ENCODE measurements at places on chromosomes 3 and 15.

DNA sequence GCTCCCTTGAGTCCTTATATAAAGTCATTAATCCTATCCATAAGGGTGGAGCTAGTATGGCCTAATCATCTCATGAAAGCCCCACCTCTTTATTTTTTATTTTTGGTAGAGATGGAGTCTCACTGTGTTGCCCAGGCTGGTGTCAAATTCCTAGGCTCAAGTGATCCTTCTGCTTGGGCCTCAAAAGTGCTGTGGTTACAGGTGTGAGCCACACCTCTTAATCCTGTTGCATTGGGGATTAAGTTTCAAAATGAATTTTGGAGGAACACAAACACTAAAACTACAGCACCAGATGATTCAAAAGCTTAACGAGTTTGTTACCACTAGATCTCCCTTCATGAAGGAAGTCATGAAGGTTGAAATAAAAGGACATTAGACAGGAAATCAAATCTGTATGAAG lies 27.7 kb downstream of the RAB7A start:
- DNase-seq, result no peak

- no peak for DNase-seq
These were observed 10.0 kb downstream of the ARMC8 start for GRCh38 chr3:138197058-138197457.

DNA sequence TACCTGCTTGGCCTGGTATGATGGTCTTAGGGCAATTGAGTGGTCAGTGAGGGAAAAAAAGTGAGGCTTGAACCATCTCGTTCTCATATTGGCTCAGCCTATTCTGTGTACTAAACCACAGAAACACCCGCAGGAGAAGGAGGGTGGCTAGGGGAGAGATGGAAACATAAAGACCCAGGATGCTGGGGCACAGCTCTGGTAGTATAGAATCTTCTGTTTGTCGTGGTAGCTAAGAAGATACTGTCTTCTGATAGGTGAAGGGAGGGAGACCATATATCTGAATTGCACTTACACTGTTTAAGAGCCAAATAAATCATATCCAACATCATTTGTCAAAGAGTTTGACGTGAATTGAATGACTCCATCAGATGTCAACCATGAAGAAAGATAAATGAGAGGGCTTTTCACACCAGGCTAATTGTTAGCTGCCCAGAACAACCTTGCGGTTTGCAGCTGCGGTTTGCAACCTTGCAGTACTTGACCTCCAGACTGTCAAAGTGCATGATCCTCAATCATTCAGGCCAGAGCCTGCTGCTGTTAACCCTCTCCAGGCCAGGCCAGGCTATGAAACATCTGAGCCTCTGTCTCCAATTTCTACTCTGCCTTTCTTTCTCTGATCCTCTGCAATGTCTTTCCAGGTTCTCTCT lies 40.9 kb upstream of the PIK3R4 start:
- no peak for DNase-seq

GRCh38 chr3:9935966-9936510 lies 2.4 kb downstream of the CRELD1 start:
- no peak for DNase-seq

- DNase-seq, result no peak
These were observed 44.4 kb downstream of the IL1RAP start for GRCh38 chr3:190558316-190558715.

GRCh38 chr15:41936649-41937567 lies 35.4 kb downstream of the EHD4 start:
- DNase-seq, result no peak

- no peak for DNase-seq
These were observed 43.3 kb downstream of the CAPN3 start for GRCh38 chr15:42402455-42403205.

GRCh38 chr15:95281470-95281869 lies 1049.0 kb upstream of the NR2F2 start:
- no peak for DNase-seq

DNA sequence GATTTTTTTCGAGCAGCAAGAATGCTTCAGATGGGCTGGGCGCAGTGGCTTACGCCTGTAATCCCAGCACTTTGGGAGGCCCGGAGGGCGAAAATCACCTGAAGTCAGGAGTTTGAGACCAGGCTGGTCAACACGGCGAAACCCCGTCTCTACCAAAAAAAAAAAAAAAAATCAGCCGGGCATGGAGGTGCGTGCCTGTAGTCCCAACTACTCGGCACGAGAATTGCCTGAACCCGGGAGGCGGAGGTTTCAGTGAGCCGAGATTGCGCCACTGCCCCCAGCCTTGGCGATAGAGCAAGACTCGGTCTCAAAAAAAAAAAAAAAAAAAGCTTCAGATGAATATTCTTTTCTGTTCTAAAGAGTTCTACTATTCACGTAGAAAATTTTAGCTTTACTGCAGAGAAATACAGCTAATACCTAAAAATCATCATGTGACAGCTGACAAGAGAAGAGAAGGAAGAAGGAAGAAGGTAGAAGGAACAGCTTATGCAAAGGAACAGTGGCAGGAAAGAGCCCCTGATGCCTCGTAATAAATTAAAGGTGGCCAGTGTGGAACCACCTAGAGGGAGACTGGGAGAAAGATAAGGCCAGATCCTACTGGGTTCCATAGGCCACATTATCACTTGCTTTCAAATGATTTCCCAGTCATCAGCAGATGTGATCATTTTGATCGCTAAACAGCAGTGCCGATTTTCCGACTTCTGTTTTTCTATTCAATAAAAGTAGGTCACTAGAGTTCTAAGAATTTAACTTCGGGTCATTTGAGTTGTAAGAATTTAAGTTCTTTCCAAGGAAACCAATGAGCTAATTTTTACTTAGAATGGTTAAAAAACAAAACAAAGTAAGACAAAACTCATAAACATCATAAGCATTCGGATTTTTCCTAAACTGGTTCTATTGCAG lies 1.5 kb downstream of the CMTM6 start:
- no peak for DNase-seq

- DNase-seq, result no peak
These were observed 6.0 kb upstream of the FNDC3B start for GRCh38 chr3:172033396-172033795.

DNA sequence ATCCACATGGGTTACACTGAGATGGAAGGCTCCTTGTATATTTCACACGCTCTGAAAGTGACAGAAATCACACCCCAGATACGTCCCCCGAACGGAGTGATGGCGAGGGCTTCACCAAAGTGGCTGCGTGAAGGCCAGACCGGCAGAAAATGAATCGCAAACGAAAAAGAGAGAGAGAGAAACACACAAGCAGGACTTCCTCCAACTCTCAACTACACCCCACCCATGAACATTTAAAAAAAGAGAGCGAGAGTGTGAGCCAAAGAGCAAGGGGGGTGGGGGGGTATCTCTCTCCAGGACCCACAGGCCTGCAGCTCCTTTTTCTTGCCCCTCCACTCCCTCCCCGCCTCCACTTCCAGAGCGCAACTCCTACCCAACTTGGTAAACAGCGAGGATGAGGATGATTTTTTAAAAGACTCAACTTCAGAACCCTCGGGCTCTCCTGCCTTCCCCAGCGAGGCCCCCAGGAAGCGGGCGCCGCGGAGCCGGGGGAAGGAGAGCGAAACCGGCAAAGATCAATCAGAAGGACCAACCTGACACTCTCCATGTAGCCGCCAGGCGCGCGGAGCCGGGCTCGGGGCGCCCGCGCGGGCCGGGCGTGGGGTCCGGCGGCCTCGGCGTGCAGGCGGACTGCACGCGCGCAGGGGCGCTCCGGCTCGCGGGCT lies 519.1 kb downstream of the FOXP1 start:
- DNase-seq, result no peak

DNA sequence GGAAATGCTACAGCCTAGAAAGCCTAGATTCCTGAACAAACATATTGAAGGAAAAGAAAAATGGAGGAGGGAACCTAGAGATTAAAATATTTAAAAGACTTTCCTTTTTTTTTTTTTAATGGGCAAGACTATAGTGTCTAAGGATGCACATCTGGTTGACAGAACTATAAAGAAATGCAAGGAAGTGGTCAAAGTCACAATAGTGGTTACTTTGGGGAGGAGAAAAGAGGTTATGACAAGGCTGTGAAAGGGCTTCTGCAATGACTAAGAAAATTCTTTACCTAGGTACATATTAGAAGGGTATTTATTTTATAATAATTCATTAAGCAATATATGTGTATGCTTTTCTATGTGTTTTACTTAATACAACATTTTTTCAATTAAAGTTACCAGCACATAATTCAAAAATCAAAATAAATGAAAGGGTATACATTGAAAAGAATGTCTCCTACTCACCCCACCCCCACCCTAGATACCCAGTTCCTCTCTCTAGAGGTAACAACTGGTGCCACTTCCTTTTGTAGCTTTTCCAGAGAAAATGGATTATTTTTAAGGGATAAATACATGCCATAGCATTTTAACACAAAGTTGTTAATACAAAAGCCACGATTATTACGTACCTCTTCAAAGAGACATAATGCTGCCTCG lies 70.1 kb downstream of the HERC1 start:
- DNase-seq, result peak; percentile 3

GRCh38 chr15:65663521-65663920 lies 41.8 kb downstream of the SLC24A1 start:
- DNase-seq, result no peak

DNA sequence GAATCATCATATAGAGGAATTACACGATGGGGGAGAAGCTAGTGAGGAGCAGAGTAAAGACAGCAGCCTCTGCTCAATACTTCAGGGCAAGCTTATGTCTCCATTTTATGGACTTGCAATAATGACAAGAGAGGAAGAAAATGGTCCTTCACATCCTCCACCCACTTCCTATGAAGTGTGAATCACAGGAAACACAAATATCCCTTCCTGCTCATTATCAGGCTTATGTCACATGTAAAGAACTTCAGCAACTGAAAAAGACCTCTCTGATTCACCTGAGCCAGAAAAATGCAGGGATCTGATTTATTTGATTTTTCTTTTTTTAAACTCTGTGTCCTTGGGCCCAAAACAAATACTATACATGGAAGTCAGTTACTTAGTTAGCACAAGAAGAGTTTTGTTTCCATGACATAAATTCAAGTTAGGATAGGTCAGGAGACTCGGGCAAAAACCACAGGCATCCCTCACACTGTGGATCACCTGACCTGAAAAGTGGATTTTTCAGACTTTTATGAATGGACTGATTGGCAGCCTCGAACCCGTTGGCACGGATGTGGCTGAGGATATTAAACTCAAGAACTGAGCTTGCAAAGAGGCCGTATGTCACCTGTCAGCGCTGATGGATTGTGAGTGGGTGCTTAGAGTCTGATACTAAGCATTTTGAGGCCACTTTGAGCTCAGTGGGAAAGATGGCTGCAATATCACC lies 620.8 kb upstream of the MDFIC2 start:
- no peak for DNase-seq

- no peak for DNase-seq
These were observed 19.5 kb upstream of the BSN start for GRCh38 chr3:49534581-49535441.

DNA sequence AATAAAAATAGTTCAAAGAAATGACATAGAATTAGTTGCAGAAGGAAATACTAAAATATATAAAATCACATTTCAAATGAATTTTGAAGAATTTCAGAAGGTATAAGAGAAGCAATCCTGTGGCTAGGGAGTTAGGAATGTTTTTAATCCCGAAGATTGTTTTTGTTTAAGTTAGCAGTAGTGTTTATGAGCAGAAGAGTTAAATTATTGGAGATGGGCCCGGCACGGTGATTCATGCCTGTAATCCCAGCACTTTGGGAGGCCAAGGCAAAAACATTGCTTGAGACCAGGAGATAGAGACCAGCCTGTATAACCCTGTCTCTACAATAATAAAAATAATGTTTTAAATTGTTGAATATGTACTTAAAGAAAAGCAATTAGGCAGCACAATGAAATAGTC lies 432.5 kb downstream of the MFSD1 start:
- DNase-seq, result peak; percentile 70

GRCh38 chr15:27219636-27220035 lies 248.7 kb downstream of the GABRG3 start:
- peak; percentile 30 for DNase-seq

DNA sequence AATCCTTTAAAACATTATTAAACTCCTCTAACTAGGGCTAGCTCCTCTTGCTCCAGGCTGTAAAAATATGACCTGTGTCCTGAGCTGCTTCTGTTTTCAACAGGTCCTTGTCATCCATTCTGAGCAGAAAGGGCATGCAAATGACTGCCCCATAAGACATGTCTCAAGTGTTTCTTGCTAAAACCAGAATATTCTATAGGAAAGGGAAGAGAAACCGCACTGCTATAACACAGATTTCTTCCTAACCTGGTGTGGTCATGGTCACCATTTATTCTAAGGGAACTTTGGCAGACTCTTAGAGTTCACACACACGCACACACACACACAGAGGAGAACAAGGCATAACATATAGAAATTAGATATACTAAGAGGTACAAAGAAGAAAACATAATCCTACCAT lies 34.2 kb upstream of the B3GNT5 start:
- no peak for DNase-seq

- no peak for DNase-seq
These were observed 22.9 kb upstream of the TPM1 start for GRCh38 chr15:63019511-63020109.

DNA sequence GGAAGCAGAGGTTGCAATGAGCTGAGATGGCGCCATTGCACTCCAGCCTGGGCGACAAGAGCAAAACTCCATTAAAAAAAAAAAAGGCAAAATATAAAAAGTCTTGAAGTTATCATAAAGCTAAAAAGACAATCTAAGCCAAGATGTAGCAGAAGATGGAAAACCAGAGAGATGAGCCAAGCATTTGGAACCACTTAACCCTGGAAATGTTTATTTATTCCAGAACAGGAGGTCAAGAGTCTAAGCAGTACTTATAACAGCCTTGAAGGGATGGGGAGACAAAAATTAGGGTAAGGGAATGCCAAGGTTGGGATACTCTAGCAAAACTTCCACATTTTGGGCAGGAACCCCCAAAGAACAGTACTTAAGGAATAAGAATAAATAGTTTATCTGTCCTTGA lies 30.1 kb downstream of the FAIM start:
- no peak for DNase-seq

DNA sequence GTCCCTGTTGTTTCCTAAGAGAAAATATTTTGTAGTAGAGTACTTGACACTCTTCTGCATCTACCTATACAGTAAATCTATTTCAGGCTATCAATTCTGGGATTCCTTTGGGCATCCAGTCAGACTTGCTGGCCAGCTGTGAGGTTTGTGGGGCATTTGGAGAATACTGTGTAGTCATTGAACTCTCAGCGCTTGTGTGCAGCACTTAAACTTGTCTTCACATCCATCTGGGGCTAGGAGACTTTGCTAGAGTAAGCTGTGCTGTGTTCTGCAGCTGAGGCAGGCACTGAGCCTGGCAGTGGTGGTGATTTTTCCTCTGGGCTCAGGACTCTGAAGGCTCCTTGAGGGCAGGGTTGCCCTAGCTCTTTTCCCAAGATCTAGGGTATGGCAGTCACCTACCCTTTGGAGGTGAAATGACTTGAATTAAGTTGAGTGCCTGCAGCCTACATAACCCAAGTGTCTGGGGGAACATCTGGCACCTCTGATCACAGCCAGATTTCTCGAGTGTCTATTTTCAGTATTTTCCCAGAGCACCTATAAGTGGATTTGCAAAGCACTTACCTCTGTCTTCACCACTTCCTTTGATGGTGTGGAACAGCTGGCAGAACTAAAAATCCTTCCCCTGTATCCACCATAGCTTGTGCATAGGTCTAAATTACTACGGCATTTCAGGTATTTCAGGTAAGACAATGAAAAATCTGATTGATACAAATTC lies 19.3 kb downstream of the CLSTN2 start:
- no peak for DNase-seq

Data from fibroblast of skin of left quadriceps (primary cell).